ENCODE measurements at places on chromosomes 11 and 22. TPM values are rescaled to one million over a fixed set of nuclear protein-coding genes. Genes with fewer than 3 reads are reported as not detected.

Gene C1QTNF4
- polyA plus RNA-seq, result 10.3 TPM

GRCh38 chr22:38923463-38924346 lies 33.7 kb upstream of the APOBEC3A start:
- peak; percentile 82 for DNase-seq

Gene PRPF19
- polyA plus RNA-seq, result 53.2 TPM

GRCh38 chr22:34210301-34210700 lies 290.0 kb upstream of the LARGE1 start:
- no peak for DNase-seq

GRCh38 chr11:121295246-121296029 lies 2.9 kb downstream of the SC5D start:
- DNase-seq, result no peak

Gene C11orf52
- polyA plus RNA-seq, result 1.5 TPM

DNA sequence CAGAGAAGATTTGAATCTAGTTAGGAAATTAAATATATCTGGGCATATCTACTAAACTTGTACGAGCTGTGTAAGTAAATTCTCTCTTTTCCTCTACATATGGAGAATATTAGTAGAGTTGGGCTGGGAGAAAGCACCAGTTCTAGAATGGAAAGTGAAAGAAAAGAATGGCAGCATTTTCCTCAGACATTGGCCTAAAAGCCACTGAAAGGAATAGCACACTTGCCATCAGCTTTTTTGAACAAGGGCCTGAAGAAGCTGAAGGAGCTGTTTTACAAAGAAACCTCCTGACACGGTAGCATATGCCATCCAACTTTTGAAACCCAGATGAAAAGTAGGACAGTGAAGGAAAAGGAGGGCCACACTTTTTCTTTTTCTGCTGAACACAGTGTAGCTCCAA lies 1563.7 kb upstream of the TENM4 start:
- DNase-seq, result no peak

- DNase-seq, result no peak
Measured at GRCh38 chr11:128518493-128519207, 68.7 kb downstream of the ETS1 start.

DNA sequence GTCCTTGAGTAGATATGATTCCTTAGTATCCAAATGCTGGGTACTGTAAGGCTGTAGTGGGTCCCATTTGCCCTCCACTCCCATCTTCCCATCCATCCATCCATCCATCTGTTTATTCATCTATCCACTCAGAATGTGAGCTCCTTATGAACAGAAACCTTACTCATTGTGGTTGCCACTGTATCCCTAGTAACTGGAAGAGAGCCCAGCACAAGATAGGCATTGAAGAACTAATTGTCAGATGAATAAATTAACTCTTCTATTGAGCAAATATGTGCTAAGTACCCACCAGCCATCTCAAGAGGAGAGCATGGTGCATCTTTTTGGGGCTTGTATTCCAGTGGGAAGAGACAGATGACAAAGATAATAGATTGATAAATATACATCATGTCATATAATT lies 86.4 kb upstream of the SEZ6L start:
- no peak for DNase-seq

DNA sequence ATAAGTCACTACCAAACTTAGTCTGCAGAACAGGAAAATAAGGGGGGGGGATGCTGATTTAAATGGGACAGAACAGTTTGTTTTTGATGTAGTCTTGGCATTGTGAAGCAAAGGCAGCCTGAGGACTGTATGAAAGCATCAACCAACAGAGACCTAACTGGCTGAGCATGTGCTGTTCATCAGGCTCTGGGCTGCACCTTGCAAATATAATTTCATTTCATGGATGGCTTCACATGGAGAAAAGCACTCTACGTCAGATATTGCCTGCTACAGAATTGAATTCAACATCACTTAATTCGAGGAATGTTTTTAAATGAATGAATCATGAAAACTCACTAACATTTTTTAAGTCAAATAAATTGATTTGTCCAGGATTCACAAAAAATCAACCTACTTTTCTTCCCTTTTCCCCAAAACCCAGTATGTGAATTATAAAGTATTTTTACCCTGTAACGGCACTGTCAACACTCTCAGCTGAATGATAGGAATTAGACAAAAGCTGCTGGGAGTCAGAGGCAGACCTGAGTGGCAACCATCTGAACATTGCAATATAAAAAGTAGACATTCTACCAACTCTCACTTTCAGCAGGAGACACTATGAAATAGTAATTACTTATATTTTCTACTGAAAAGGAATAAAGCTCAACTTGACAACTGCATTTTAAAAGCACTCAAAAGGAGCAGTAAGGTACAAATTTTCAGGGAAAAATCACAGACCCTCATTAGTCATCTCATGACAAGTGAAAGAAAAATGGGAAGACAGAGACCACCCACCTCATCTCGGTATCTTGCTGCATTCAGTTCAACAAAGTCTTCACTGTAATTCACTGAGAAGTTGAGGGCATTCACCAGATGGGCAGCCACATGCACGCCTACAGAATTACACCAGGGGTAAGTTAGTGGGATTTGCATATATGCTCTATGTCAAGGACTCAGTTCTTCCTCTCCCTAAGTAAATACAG lies 47.5 kb downstream of the NOX4 start:
- DNase-seq, result no peak

Gene SLC43A3
- 27.4 TPM for polyA plus RNA-seq

DNA sequence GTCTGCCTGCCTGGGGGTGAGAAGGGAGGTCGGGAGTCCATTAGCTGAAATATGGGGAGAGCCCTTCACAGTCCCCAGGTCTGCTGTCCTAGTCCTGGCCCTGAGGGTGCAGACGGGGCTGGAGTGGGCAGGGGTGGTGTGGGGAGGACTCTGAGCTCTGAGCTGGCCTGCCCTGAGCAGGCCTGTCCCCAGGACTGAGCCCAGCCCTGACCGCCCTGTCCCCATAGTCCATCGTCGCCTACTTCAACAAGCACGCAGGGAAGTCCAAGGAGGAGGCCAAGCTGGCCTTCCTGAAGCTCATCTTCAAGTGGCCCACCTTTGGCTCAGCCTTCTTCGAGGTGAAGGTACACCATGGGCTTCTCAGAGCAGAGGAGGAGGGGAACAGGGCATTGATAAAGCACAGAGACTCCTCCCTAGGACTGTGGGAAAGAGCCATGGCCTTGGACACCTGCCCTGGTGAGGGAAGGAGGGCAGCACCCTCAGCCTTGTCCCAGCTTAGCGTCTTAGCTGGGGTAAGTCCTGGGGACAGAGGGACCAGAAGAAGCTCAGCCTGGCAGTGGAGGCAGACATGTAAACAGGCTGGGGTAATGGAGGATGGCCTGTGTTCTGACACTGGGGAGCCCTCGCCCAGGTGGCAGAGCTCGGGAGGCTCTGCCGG lies 83.7 kb downstream of the MYO7A start:
- no peak for DNase-seq

Gene ABCG4
- 0.25 TPM for polyA plus RNA-seq

- DNase-seq, result no peak
Measured at GRCh38 chr22:49796596-49797270, 30.9 kb downstream of the BRD1 start.

DNA sequence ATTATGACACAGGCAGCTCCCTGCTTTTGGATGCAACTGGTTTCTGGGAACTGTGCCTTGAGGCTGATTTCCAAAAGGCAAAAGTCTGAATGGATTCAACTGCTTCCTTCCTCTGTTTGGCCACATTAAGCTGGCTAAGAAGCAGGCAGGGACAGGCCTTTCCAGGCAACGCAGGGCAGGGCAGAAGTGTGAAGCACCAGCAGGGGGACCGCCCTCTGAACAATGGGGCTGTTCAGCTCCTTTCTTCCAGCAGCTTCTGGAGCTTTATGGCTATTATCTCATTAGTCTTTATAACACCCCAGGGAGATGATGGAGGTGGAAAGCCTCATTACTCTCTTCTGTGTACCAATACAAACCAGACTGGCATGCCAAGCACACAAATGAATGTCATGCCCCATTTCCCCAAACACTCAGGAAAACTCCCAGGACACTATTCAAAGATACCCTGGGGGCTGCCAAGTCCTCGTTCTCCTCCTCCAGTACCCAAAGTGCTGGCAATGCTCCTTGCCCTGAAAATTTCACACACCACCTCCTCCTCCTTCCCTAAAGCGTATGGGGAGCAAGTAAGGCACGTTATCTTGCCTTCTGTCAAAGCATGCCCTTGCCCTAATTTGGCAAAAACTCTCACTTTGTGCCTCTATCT lies 21.3 kb downstream of the MORC2 start:
- DNase-seq, result no peak

DNA sequence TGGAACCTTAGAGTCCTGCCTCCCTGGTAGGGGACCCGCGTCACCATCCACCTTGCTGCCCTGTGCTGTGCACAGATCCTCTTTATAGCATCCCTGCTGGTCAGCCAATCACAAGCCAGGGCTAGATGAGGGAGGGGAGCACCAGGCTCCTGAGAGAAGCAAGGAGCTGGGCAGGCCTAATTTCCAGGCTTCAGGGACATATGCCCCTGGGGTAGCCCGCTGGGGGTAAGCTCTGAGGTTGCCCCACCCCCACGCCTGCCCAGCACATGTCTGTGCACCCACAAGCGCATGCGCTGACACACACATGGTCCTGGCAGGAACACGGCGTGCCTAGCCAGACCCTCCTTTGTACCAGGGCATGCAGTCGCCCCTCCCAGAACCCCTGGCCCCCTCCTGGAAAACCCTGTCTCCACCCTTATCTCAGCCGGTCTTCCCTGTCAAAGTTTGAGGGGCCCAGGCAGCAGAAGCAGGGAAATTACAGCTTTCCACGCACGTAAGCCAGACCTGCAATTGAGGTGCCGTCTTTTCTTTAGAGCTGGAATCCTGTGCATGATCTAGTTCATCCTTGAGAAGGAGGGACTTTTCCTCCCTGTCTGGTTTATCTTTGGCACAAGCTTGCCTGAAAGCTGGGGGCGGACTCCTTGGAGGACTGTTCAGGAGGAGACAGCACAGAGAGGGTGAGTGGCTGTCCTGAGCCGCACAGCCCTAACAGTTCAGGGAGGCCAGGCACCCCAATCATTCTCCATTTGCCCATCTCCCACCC lies 2.1 kb downstream of the SSTR3 start:
- DNase-seq, result no peak

DNA sequence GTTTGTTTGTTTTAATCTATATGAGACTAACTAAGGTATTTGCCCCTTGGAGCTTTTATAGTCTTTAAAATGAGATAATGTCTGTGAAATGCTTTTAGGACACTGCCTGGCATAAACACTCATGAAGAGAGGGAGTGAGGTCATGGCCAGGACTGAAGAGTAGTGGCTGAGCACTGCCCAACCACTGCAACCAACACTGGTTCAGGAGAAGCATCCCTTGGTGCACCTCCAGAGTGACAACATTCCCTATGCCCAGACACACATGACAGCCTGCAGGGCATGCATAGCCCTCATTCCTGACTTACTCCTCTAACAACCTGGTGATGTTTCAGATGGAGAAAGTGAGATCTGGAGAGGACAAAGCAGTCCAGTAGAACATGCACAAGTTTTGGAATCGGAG lies 36.1 kb downstream of the ME3 start:
- no peak for DNase-seq

Gene GTSE1
- polyA plus RNA-seq, result 6.5 TPM

- no peak for DNase-seq
Measured at GRCh38 chr22:40487663-40488249, 117.4 kb downstream of the SGSM3 start.

- no peak for DNase-seq
Measured at GRCh38 chr22:35649026-35649553, 844 bp downstream of the APOL6 start.

DNA sequence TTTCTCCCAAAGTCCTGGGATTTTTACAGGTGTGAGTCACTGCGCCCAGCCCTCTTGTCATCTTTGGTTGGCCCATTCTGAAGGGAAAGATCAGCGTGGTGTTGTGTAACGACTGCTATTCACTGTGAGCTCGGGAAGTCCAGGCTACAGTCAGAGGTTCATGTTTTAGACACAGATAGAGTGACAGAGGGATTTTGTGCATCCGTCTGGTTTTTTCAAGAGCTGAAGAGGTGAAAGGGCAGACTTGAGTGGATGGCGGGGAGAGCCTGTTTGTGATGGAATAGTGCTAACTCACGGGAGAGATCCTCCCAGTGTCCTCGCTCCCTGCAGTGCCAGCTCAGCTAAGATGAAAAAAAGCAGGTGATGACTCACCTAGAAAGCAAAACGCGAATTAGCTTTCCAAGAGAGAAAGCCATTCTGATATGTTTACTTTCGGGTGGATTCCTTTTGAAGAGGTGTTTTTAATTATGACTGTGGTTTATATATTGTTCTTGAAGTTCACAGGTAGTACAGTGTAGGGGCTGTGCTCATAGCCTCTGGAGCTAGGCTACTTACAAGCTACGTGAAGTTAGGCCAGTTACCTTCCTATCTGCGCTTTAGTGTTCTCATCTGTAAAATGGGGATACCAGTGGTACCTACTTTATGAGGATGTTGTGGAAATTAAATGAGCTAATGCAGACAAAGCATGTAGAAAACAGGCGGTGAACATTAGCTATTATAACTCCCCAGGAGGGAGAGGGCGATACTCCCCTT lies 67.2 kb downstream of the C11orf91 start:
- DNase-seq, result no peak

- DNase-seq, result no peak
Measured at GRCh38 chr22:34917239-34917638, 148.7 kb upstream of the ISX start.

DNA sequence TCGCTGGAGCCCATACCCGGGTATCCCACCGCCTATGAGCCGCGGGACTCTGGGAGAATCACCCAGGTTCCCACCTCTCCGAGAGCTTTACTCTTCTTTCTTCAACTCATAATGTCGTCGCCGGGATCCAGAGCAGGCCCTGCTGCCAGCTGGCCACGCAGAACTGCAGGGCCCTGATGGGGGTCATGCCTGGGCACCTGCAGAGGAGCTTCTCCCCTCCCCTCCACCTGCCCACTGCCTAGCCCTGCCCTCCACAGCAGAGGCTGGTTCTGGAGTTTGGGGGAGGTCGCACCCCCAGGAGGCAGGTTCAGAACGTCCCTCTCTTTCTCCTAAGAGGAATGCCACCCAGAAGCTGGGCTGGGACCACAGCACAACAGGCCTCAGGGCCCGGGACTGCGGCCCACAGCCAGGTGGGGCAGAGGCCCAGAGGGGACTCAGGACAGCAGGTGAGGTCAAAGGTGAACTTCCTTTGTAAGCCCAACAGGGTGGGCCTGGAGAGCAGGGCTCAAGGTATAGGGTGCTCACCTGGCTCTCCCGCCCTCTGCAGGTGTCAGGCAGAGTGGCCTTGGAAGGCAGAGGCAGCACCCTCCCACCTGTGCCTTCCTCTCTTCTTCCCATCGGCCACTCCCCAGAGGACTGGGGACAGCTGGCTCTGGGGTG lies 1.9 kb downstream of the SLC25A45 start:
- DNase-seq, result no peak

DNA sequence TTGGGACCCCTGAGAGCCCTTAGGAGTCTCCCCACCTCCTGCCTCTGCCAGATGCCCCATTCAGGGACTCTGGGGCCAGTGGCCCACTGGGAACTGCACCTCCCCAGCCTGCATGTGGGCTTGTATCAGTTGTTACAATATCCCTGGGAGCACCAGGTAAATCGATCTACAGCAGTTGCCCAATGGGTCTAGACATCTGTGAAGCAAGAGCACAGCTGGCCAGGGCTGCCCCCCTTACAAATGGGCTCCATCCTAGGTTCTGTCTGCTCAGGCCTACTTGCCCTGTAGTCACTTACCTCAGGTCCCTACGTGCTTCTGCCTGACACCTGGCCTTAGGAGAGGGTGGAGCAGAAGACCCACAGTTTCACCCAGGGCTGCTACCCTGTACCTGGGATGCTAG lies 62.7 kb downstream of the HIRA start:
- DNase-seq, result no peak

GRCh38 chr11:64238076-64238475 lies 2.8 kb upstream of the FKBP2 start:
- no peak for DNase-seq

Gene KIF18A
- polyA plus RNA-seq, result 5.6 TPM

- no peak for DNase-seq
Measured at GRCh38 chr11:115894176-115894575, 390.0 kb upstream of the CADM1 start.
